ENCODE measurements at places on chromosomes 6 and 20.
A peak's percentile ranks its signal among the peaks of the same experiment; 100 is the strongest.

GRCh38 chr6:142760152-142760551, 184.8 kb downstream of the HIVEP2 start:
- no peak for DNase-seq

- no peak for DNase-seq
Measured at GRCh38 chr20:61220131-61220530, 31.9 kb upstream of the CDH4 start.

DNA sequence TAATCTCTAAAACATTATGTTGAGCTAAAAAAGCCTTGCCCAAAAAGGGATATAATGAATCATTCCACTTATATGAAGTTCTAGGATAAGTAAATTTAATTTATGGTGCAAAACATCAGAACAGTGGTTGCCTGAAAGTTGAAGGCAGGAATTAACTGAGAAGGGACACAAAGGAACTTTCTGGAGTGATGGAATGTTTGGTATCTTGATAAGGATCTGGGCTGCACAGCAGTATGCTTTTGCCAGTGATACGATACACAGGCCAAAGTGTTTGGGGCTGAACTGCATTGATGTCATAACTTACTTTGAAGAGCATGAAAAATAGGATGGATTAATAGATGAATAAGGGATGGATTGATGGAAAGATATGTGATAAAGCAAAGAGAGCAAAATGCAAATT, 146.1 kb upstream of the LRFN2 start:
- DNase-seq = no peak

DNA sequence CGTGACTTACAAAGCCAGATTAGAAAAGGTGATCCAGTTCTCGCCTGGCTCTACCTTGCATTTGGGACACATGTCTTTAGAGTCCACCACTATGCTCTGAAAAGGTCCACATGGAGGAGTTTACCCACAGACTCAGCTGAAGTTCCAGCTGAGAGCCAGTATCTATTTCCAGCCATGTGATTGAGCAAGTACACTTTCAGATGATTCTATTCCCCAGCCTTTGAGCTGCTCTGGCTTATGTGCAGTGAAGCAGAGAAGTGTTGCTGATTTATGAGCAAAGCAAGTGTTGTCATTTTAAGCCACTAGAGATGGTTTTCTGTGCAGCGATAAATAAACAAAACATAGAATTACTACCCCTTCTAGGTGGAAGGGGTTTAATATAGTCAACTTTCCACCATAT, 520.8 kb upstream of the RNF217 start:
- DNase-seq = peak; percentile 35

GRCh38 chr20:20741087-20742045, 28.9 kb upstream of the RALGAPA2 start:
- DNase-seq = no peak

GRCh38 chr20:23063581-23063980, 14.1 kb upstream of the THBD start:
- no peak for DNase-seq

GRCh38 chr20:22723659-22724058, 139.3 kb upstream of the FOXA2 start:
- DNase-seq = peak; percentile 21

- no peak for DNase-seq
Measured at GRCh38 chr6:147223736-147224135, 19.5 kb downstream of the STXBP5 start.

- DNase-seq = no peak
Measured at GRCh38 chr6:24569811-24570210, 75.0 kb downstream of the ALDH5A1 start.
